ENCODE measurements at places on chromosomes 1 and 21.

DNA sequence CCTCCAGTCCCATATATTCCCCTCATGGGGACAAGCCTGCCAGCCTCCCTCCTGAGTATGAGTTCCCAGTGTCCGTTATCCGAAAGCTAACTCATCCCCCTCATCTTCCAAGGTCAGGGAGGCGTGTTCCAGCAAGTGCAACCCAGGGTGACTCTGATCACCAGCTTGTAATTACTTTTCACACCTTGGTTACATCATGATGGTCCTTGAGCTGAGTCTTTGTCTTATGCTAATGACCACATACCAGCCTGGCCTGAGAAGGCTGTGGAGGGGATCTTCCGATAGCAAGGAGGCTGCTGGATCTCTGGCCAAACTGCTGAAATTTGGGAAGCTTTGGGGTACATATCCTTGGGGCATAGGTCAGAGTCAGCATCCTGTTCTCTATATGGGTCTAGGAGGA, 99.6 kb downstream of the DDX20 start:
- no peak for DNase-seq

GRCh38 chr1:181947441-181947840, 114.1 kb downstream of the ZNF648 start:
- DNase-seq: no peak

- DNase-seq: peak; percentile 31
Measured at GRCh38 chr1:110155878-110156522, 5.7 kb downstream of the SLC6A17 start.

- DNase-seq: no peak
Measured at GRCh38 chr1:155005076-155006011, 2.7 kb downstream of the ZBTB7B start.

GRCh38 chr1:202621446-202621845, 88.8 kb downstream of the SYT2 start:
- no peak for DNase-seq

DNA sequence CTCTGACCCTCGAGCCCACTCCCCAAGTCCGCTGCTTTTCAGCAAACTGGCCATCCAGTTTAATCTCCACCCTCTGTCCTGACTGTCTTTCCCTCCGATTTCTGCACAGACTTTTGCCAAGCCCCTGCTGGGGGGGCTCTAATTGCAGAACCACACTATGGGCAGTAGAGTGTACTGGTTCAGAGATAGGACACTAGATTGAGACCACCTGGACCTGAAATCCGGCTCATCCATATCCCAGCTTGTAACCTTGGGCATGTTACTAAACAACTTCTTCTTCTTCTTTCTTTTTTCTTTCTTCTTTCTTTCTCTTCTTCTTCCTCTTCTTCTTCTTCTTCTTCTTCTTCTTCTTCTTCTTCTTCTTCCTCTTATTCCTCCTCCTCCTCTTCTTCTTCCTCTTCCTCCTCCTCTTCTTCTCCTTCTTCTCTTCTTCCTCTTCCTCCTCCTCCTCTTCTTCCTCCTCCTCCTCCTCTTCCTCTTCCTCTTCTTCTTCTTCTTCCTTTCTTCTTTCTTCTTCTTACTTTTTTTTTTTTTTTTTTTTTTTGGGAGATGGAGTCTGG, 7.7 kb downstream of the LRRC71 start:
- DNase-seq: no peak

GRCh38 chr1:119865627-119866026, 30.7 kb downstream of the ADAM30 start:
- DNase-seq: no peak

DNA sequence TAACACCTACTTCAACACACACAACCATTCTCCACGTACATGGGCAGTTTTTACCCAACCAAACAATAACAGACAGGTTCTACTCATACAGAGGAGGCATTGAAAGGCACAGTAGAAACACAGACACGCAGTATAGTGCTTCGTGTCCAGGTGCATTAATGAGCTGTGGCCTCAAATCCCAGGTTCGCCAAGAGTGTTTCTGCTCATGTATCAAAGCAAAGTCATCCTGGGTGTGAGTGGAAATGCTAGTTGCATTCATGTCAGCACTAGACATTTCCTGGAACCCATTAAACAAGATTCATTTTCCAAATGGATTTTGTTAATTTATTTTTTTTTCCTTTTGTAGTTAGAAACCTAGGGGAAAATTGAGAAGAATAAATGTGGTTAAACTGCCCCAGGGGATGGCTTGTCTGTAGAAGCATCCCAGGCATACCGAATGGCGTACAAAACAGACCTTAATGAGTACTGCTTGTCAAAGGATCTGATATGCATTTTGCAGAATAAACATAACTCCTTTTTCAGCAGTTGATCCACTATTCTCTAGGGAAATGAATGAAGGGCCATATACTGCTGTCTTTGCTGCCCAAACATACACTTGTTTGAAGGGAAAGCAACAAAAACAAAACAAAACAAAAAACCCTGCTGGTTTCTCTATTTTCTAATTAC, 298.6 kb upstream of the ST6GALNAC5 start:
- no peak for DNase-seq

GRCh38 chr1:161839591-161839990, 73.5 kb downstream of the ATF6 start:
- no peak for DNase-seq

- no peak for DNase-seq
Measured at GRCh38 chr1:203641503-203641890, 14.9 kb downstream of the ATP2B4 start.

- DNase-seq: no peak
Measured at GRCh38 chr1:232767305-232768074, 37.7 kb upstream of the MAP10 start.

DNA sequence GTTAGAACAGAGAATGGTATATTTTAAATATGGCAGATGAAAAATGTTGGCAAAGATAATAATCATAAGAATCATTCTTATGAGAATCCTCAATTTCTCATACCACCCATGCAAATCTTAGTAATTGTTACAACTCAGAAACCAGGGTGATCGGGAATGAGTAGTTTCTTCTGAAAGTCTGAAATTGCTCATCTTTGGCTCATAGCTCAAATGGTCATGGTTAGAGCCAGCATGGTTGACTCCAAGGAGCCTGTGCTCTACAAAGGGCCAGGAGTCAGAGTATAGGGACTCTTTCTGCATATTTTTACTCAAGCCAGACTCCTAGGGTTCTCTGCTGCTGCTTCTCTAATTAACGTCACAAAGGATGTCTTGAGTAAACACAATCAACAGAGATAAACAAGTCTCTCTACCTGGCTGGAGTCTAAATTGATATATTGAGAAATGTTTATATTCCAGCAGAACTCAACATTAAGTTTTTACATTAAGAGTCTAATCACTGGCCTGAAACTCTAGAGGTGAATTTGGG, 1.9 kb upstream of the ETV3 start:
- peak; percentile 33 for DNase-seq

GRCh38 chr1:53637511-53638359, 101.2 kb downstream of the GLIS1 start:
- DNase-seq: no peak

GRCh38 chr1:11569551-11569950, 84.7 kb downstream of the FBXO2 start:
- DNase-seq: no peak

DNA sequence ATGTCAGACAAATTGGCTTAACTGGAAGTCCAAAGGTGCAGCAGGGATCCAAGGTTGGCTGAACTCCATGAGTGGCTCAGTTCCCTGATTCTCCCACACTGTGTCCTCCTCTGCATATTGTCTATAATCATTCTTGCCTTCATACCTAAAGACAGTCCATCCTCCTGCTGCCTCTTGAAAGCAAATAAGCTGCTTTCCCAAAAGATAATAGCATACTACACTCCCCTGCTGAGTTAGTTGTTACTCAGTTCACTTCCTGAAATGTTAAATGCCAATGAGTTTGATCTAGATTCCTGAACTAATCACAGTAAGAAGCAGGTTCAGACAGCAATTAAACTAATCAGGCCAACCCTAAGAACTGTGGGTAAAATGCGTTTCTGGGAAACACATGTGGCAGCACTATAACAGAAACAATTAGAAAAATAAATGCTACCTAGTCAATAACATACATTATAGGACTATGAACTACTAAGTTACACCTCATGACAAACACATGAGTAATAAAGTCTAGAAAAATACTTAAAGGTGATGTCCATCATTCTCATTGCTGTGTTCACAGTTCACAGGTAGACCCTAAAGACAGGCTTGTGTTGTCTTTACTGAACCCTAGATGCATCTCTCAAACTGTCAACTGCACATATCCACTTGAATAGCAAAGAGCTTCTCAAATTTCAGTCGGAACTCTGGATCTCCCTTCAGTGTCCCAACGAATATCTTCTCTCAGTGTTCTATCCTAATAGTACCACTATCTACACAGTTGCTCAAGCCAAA, 50.8 kb upstream of the BOLA1 start:
- DNase-seq: no peak

DNA sequence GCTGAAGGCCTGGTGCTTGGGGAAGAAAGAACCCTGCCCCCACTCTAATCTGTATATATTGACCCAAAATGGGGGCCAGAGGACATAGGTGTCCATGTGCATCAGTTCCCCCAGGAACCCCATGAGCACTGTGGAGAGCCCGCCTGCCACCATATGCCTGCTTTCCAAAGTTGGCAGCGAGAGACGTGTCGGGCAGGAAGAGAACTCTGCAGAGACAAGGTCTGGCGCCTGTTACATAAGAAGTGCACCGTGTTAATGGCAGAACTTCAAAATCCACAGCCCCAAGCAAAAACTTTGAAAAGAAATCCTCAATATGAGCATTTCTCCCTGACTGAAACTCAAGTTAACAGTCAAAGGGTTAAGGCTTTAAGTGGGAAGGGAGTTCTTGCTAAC, 8.0 kb downstream of the CTNNBIP1 start:
- no peak for DNase-seq

GRCh38 chr1:157235307-157235706, 97.1 kb upstream of the ETV3 start:
- no peak for DNase-seq

DNA sequence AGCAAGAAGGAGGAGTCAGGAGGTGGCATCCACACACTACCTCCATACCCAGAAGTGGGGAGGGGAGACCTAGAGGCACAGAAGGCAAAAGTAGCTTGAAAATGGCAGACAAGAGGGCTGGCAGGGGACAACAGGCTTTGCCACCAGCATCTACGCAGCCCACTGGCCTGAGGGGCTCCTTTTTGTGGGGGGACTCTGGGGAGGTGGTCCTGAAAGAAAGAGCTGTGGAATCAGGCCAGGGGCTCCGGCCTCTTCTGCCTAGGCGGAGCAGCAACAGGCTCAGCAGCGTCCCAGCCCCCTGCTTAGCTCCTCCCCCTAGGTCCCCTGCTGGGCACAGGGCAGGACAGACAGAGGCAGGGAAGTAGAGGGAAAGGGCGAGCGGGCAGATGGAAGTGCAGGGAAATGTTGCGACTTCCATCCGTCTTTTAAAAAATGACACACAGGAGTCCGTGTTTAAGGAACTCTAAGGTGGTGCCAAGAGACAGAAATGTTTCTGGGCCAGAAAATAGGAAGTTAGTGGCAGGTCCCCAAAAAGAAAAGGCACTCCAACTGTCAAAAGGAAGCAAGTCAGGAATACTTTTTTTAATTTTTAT, 10.0 kb upstream of the LEFTY2 start:
- DNase-seq: no peak
